Stimulated activated CD4-positive, alpha-beta T cell treated with anti-CD3 and anti-CD28 coated beads, TNF-alpha, amount 100 ng/mL, for 24 hours (primary cell): ENCODE measurements at places on chromosomes 5 and 9.

- no peak for DNase-seq
Observed at GRCh38 chr9:130693101-130693425, 517 bp upstream of the EXOSC2 start.

GRCh38 chr9:130243015-130243881, 22.3 kb upstream of the HMCN2 start:
- DNase-seq, result peak; percentile 67

DNA sequence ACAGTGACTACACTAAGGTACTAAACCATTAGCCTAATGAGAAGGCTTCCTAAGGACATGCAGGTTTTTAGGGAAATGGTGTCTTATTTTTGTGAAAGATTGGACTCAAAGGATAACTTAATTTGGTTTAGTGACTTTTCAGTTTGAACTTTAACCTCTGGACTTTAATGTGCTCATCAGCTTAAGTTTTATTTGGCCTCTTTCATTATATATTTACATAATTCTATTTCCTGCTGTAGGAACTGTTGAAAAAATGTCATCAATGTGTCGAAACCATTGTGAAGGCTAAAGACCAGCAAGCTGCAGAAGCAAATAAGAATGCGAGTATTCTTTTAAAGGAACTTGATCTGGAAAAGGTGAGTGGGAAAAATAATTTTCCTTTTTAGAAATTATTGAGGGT, 34.3 kb upstream of the EIF4EBP3 start:
- DNase-seq, result no peak

DNA sequence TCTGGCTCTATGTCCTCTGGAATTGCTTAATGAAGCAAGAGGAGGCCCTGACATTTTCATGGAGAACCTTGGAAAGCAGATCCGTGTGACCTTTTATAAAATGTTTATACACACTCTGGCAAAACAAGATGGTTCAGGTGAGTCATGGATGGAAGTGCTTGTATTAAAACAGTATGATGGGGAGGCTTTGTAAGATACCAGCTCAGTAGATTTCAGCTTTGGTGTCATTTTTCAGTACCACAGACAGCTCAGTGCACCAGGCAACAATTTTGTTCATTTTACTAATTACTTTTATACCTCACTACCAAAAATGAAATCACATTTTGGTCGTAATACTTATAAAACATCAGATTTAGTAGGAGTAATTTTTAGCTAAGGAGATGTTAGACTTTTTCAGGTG, 5.2 kb downstream of the KCNN2 start:
- no peak for DNase-seq

DNA sequence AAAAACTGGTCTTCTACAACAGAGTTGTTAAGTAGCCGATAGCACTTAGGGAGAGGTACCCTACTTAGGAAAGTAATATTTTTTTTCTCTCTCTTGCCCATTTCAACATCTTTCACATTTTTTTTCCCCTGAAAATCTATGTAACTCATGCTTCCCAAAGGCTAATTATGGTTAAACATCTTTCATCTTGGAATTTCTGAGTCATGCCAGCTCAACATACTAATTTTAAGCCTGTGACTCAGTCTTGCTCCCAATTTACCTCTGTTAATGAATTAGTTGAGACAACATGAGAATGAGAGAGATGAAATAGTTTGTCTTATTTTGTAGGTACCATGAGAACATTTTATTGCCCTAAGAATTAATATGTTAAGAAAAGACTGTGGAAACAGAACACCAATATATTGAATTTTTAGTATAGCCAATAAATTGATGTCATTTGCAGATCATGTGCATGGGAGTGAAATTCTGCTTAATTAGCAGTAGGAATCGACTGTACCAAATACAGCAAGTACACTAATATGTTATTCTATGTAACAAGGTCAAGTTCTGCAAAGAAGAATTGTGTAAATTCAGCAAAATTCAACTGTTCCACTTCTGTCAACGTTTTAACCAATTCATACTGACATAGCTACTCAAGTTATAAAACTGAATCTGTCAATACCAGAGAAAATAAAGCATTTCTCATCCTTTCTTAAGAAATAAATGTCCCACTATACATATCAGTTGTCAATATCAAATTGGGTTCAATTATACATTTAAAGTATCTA, 550.0 kb downstream of the PTPRD start:
- no peak for DNase-seq

DNA sequence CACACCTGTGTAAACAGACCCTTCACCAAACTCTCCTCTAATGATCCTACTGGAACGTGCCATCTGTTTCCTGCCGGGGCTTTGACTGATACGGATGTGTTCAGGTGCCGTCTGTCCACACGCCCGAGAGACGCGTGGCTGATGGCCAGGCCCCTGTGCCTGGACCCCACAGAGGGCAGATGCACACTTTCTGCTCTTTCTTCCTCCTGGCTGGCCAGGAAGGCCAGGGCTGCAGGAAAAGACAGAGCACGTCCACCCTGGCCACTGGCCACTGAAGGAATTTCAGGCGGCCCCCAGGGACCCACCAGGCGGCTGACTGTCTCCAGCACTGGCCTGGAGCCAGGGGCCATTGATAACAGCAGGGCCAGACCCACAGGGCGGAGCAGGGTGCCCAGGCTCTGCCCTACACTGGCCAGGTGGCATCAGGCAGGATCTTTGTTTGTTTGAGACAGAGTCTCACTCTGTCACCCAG, 3.6 kb upstream of the ENG start:
- DNase-seq, result no peak

DNA sequence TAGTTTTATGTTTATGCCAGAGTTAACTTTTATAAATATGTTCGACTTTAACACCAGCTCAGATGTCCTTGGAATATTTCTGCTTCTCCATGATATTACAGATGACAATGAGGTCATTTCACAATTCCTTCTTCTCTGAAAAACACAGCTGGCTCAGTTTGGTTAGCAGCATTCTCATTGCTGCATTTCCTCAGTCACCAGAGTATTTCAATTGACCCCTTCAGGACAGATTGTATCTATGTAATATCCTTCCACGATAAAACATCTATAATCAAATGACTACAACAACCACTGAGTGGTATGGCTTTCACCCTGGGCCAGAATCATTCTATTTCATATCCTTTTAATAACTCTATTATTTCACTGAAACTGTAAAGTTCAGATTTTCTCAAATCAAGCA, 148.7 kb downstream of the OXCT1 start:
- no peak for DNase-seq

DNA sequence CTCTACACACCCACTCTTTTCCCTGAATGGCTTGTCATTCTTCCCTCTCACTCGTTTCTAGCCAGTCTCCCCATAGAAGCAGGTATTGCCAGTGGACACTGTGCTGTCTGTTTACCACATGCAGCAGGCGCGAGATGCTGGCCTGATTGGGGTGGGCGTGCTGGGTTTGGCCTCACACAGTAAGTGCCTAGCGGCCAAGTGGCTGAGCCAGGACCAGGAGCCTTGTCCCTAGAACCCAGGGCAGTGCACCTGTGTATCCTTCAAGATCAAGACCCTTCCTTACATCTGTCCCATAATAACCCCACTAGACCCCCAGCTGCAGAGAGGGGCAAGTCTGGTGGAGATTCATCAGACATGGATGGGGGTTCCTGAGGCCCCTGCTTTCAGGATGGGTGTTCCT, 112.8 kb upstream of the IRX4 start:
- DNase-seq, result no peak

- no peak for DNase-seq
Observed at GRCh38 chr5:2239201-2239910, 356.6 kb upstream of the IRX4 start.

DNA sequence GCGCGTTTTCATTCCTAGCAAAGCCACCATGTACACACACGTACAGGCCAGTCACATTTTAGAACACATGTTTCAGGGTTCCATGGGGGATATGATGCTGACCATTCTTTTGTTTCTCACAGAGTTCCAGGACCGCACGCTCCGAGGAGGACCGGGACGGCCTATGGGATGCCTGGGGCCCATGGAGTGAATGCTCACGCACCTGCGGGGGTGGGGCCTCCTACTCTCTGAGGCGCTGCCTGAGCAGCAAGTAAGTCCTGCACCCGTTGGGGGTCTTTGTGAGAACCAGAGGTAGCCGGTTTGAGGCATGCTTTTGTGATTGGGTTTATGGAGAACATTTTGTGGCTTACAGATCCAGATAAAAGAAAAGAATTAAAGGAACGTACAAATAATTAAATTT, 30.8 kb downstream of the ADAMTSL1 start:
- DNase-seq, result no peak

DNA sequence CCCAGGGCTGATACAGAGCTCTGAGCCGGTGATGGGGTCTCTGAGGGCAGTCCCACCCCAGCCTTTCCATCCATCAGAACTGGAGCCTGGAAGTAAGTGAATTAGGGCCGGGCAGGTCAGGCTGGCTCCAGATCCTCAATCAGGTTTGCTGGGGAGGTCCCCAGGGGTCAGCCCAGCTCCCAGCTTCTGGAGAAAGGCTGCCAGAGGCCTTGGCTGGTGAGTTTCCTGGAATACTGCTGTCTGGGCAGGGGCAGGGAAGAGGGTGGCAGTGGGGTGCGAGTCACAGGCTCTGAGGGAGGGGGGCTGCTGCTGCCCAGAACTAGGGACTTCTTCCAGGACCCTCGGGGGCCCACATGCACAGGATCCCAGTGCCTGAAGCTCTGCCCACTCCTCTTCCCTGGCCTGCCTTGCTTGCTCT, 200.6 kb upstream of the MVB12B start:
- DNase-seq, result no peak

DNA sequence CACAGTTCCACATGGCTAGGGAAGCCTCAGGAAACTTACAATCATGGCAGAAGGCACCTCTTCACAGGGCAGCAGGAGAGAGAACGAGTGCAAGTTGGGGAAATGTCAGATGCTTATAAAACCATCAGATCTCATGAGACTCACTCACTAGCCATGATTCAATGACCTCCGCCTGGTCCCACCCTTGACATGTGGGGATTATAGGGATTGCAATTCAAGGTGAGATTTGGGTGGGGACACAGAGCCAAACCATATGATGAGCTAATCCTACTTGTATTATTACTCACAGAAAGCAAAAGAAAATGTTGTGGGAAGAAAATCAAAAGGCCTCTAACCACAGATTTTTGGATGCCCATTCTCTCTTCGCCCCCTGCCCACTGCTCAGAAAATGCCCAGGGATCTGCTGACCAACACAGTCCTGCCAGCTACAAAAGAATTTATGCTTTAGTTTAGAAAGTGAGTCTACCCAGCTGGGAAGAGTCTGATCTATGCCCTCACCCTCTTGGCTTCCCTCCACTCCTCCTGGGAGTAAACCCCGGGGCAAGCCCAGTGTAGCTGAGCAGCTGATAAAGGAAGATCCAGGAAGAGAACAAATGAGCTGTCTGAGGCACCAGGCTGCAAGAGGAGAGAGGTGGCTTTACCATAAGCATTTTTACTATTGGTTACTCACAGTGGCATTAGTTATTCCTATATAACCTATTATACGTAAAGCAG, 53.1 kb downstream of the RNF130 start:
- DNase-seq, result no peak

GRCh38 chr5:54146390-54146789, 164.0 kb downstream of the ARL15 start:
- DNase-seq, result no peak
